Activated CD8-positive, alpha-beta memory T cell treated with anti-CD3 and anti-CD28 coated beads, Interleukin-2, amount 50 U/mL, for 4 hours (primary cell): ENCODE measurements at places on chromosomes 2 and 18.

- no peak for DNase-seq
Measured at GRCh38 chr2:160214461-160215445, 14.7 kb upstream of the ITGB6 start.

DNA sequence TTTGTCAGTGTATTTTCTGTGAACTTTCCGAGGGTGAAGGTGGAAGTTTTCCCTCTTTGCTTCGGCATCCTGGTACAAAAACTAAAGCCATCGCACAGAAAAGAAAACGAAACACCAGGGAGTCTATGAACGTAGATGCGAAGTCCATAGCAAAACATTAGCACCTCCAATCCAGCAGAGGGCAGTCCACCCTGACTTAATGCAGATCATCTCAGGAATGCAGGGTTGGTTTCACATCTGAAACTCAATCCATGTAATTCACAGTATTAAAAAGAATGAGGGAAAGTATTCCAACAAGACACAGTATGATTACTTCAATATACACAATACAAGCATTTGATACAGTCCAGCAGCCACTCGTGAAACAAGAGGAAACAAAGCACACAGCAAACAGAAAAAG lies 70.8 kb downstream of the RTP5 start:
- DNase-seq = no peak

GRCh38 chr18:13501891-13502290 lies 224.5 kb downstream of the FAM210A start:
- no peak for DNase-seq

DNA sequence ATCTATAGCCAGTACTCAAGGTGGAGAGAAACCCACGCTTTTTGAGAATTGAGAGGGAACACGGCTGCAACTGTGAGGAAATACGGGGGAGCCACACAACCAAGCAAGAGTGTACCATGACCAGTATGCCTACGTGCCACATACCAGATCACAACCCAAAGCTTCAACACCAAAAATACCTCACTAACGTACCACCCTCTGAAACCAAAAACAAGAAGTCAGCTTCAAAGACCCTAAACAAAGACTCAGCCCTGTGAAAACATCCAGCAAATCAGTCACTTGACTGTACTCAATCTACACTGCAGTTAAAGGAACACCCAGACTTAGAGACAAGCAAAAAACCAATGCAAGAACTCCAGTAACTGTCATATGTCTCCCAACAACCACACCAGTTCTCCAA lies 17.0 kb downstream of the RNU4ATAC start:
- no peak for DNase-seq

DNA sequence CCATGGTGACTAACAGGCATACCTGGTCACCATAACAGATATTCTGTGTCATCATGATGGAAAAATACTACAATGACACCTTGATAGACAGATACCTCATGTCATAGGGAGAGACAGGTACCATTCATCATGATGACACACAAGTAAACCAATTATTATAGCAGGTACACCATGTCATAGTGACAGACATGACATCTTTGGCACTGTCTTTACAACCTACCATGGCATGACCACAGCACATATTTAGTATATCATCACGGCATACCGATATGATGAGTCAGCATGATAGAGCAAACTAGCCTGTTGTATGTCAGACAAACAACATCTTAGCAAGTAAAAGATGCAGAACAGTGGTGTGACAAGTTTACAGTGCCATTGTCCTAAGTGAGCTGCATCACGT lies 101.3 kb upstream of the KLHL29 start:
- DNase-seq = no peak

- no peak for DNase-seq
Measured at GRCh38 chr2:194867328-194867727, 789.7 kb upstream of the SLC39A10 start.

- peak; percentile 7 for DNase-seq
Measured at GRCh38 chr2:239161711-239162140, 239.1 kb downstream of the HDAC4 start.

DNA sequence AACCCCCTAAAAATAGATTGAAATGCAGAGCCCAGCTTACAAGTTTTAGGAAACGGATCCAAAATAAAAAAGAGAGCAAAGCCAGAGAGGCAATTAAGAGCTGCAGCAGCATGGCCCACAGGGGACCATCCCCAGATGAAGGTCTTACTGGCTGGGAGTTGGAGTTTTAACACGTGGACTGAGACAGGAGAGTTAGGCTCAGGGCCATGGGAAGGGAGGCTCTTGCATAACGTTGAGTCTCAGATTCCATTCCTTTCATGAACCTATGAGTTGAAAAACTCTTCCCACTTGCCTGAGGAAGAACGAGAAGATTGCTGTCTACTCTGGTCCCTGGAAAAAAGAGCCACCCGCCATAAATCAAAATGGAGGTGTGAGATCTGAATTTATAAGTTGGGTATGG lies 101.8 kb upstream of the NDUFV2 start:
- no peak for DNase-seq

- DNase-seq = no peak
Measured at GRCh38 chr2:158189526-158189925, 87.8 kb downstream of the UPP2 start.

DNA sequence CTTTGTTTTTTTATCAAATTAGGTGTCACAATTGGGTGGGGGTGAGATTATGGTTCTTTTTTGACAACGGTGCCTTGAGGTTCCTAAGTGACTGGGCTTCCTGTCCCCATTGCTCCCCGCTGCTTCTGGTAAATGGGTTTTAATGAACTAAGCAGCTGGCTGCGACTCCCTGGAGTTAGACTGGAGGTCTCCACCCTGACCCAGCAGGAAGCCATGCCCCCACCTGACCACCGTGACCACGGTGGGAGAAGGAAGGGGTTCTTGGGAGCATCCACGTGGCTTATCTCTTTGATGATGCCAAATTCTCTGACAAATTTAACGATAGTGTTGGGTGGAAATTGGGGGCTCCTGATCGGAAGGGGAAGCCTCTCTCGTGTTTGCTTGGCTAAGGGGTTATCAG lies 12.2 kb downstream of the CNDP2 start:
- DNase-seq = no peak

- DNase-seq = no peak
Measured at GRCh38 chr2:74847070-74847858, 13.3 kb downstream of the HK2 start.

GRCh38 chr2:134109246-134109645 lies 144.6 kb upstream of the MGAT5 start:
- no peak for DNase-seq

DNA sequence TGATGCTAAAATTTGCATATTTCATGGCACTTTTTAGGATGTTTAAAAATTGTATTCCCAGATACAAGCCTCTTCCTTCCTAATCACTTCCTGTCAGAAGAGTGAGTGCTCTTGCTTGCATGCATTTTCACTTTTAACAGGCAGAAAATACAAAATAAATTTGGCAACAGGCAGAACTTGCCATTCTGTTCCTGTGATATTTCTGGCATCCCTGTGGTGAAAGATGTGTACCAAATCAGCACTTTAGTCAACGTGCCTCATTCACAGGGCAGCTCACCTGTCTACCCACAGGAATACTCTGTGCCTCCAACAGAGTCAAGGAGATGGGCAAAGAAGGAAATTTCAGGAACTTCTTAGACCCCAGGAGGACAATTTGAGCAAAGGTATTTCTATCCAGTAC lies 360.9 kb downstream of the AKAIN1 start:
- DNase-seq = no peak
